Cerebellum (tissue), 4 donors: ENCODE measurements at places on chromosomes 12 and 14.

- peak; percentile 43 for DNase-seq
Measured at GRCh38 chr14:96268431-96269358, 12.7 kb downstream of the BDKRB1 start.

DNA sequence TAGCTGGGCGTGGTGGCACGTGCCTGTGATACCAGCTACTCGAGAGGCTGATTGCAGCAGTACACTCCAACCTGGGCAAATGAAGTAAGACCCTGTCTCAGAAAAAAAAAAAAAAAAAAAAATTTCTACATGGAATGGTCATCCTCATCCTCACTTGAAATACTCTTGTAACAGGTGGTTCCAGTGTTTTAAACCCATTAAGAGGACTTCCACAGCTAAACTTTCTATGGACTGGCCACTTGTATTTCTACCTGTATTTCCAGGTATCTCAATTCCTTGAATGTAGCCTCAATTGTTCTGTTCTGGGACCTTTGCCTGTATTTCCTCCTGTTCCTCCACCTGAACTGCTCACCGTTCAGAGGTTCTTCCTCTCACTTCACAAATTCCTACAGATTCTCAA is 11.8 kb upstream of the PHLDA1 start:
- no peak for DNase-seq

GRCh38 chr12:110689281-110690126 is 589 bp upstream of the HVCN1 start:
- DNase-seq, result no peak

- no peak for DNase-seq
Measured at GRCh38 chr12:47268501-47269454, 189.0 kb upstream of the AMIGO2 start.

DNA sequence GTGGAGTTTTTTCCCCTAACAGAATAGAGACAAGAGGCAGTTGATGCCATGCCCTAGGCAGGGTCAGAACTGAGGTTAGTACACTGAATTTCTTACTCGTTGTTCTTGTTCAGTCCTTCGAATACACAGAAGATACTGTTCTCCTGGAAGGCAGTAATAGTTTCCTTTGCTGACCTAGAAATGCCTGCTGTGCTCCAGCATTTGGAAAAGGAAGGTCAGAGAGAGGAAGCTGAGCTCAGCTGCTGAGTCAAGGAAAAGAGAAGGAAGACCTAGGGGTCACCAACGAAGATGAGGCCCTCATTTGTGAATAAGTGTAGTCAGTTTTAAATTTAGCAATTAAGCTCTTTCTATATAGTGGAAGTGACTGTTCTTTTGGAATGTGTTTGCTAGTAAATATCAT is 100.1 kb downstream of the CRADD start:
- DNase-seq, result no peak

DNA sequence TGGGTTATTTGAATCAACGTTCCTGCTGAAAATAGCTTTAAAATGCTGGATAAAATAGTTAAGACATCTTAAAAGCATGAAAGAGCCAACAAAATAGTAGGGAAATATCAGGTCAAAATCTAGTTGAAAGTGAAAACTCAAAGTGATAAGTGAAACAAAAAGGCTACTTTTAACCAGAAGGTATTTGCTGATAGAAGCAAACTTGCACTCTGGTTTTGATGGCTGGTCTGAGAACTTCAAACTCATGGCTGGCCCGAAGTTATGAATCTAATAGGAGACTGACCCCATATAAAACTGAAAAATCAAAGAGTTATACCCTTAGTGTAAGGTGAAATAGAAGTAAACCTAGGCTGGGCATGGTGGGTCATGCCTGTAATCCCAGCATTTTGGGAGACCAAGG is 66.3 kb upstream of the HOXC13 start:
- DNase-seq, result no peak

GRCh38 chr12:12660201-12660600 is 35.8 kb downstream of the GPR19 start:
- peak; percentile 71 for DNase-seq

DNA sequence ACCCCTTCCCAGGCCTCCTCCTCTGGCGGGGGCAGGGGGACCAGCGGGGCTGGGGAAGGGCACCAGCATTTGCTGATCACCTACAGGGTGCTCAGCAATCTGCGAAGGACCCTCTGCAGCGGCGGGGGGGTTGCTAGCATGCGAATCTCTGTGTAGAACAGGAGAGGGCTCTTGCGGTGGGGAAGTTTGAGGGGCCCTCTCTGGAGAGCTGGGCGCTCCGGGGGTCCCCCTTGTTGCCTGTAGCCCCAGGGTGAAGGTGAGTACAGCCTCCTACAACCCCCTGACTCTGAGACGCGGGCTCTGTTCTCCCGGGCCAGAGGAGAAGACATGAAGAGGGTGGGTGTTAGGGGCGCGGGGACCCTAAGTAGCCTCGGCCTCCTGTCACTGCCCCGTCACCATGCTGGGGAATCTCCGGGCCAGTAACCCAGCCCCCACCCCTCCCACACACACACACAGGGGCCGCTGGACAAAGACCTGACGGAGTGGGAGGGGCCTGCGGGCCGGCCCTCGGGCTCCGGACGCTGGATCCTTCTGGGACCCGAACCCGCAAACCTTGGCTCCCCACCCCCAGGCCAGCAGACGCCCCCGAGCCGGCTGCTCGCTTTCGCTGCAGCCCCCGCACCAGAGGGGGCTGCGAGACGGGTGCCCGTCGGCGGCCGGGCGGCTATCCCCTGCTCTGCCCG is 734 bp downstream of the FIGNL2 start:
- no peak for DNase-seq

DNA sequence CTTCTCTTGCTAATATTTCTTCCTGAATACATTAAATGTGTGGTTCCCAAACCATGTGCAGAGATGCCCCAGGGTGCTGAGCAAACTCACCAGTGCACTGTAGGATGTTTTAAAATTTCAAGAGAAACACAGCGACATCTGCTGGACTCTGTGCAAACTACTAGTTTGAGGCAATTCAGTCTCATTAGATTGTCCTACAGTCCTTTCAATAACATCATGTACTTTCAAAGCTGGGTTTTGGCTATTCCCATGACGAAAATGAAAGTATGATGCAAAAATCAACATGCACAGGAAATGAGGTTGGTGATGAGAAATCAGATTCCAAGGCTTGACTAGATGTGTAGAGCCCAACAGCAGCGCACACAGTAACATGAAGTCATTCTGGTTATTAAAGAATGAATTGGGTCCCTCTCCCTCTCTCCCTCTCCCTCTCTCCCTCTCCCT is 66.3 kb downstream of the CLIP1 start:
- DNase-seq, result peak; percentile 49

DNA sequence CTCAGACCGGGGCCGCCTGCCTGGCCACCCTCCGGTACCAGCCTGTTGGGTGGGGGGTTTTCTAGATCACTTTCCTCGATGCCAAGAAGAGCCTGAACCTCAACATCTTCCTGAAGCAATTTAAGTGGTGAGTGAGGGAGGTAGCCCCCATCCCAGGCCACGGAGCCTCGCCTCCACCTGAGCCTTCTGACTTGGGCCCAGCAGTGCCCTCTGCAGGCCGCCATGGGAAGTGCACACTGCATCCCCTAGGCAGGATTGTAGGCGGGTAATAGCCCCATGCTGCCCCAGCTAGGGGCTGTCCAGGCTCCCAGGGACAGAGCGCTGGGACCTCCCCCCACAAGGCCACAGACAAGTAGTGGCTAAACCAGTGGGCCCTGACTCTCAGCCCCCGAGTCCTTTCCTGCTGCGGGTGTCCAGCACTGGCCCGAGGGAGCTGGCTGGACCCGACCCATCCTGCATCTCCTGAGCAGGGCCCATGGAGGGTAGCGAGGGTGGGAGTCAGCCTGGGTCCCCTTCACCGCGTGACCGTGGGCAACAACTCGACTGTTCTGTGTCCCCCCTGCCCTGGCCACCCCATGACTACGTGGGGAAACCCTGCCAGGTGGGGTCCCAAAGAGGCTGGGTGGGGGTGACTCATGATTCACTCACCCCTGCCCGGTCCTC is 15.3 kb upstream of the ADSS1 start:
- DNase-seq, result peak; percentile 59

GRCh38 chr12:5567016-5567725 is 135.3 kb downstream of the NTF3 start:
- no peak for DNase-seq

GRCh38 chr12:58361056-58361455 is 419.7 kb downstream of the ATP23 start:
- no peak for DNase-seq

DNA sequence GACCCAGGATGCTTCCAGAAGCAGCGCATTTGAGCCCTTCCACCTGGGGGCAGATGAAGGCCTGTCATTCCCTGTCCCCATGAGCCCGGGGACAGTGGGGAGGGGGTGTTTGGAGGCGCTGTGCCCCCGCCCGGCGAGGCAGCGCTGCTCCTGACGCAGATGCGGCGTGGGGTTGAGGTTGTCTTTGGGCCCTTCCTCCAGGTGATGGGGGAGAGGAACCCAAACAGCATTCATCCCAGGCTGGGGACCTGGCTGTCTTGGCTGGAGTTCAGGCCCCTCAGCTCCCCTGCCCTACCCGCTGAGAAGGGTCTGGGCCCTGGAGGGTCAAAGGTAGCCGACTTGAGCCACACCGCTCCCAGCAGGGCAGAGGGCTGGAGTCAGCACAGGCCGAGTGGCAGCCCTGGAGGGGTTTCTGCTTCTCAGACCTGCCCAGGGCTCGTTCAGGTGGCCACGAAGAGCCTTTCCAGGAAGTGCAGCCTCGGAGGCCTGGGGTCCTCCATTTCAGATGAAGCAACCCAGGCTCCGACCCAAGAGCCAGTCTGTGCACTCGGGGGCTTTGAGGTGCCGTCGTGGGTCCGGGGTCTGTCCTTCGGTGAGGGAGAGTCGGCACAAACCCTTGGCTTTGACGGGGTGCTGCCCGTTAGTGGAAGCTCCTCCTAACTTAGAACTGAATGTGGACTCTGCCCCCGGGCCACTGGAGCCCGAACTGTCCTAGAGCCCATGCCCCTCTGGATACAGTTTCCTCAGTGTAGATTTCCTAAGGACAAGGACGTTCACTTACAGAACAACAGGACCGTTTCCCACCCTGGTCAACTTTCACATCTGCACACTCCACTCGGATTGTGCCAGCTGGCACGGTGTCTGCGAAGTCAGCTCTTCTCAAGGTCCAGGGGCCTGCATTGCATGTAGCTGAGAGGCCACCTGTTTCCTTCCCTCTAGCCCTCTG is 16.1 kb downstream of the ACADS start:
- DNase-seq, result no peak

DNA sequence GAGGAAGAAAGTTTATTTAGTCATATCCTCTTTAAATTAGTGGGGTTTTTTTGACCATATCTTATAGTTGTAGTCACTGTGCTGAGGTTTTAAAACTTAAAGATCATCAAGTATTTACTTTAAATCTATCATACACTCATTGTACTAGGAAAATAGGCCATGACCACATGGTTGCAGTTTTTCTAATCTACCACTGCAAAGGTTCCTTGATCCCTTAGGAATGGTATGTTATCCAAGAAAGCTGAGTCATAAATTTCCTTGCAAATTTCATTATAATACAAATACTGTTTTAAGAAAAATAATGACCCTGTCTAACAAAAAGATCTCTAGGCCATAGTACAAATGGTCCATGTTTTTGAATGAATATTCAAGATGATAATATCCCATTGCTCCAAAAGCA is 74.7 kb downstream of the DBX2 start:
- DNase-seq, result no peak

- no peak for DNase-seq
Measured at GRCh38 chr14:34453226-34453625, 8.8 kb downstream of the SPTSSA start.

DNA sequence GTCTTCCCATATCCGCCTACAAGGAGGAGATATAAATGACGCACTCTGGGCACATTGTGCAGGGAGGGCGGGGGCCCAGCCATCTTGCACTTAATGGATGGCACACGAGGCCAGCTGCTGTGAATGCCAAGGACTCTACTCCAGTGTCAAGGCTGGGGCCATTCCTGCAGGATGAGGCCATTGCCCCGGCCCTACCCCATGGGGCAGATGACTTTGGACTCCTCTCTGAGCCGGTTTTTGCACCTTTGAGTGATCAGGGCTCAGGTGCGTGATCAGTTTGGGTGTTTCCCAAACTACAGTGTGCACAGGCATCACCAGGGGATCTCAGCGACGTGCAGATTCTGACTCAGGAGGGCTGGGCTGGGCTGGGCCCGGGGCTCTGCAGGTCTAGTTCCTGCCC is 16.1 kb downstream of the MMAB start:
- no peak for DNase-seq

GRCh38 chr14:35401422-35402265 is 2.9 kb downstream of the NFKBIA start:
- DNase-seq, result no peak

- peak; percentile 58 for DNase-seq
Measured at GRCh38 chr14:57686304-57686703, 179.6 kb downstream of the SLC35F4 start.

DNA sequence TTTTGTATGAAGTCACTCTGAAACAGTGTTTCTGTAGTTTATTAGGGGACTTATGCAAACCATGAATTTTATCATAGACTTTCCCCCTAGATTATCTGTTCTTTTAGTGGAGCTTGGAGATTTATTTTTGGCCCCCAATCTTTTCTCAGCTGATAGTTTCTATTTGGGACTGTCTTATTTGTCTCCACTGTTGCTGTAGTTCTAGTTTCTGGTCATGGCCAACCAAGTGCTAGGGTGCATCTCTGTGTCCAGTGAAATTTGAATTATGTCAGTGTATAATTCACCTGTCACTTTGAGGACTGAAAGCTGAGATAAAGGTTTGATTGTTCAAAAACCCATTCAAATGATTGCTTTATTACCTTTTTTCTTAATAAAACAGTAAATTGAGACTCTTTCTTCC is 61.3 kb downstream of the KTN1 start:
- no peak for DNase-seq

DNA sequence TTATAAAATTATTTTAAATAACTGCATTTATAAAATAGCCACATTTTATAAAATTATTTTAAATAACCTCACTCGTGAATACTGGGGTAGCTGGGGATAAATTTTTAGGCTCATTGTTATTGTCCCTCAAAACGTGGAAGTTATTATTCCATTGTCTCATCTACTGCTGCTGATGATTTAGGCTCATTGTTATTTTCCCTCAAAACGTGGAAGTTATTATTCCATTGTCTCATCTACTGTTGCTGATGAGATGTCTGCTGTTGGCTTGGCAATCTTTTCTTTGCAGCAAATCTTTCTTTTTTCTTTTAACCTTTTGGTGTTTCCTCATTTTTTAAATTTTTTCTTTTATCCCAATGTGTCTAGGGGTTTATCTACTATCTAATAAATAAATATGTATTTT is 182.6 kb upstream of the PZP start:
- no peak for DNase-seq

GRCh38 chr12:19692091-19692490 is 252.8 kb downstream of the AEBP2 start:
- DNase-seq, result no peak

GRCh38 chr12:109932878-109933503 is 32.9 kb downstream of the TCHP start:
- no peak for DNase-seq

- DNase-seq, result no peak
Measured at GRCh38 chr12:102227954-102228353, 30.3 kb upstream of the PMCH start.

GRCh38 chr12:47207340-47207717 is 127.6 kb upstream of the AMIGO2 start:
- no peak for DNase-seq

GRCh38 chr14:89202413-89203190 is 214.4 kb downstream of the FOXN3 start:
- no peak for DNase-seq
